NCI-H345 (cell line): ENCODE measurements at places on chromosomes 6 and 20.

- no peak for DNase-seq
Measured at GRCh38 chr20:62674370-62674769, 32.1 kb downstream of the SLCO4A1 start.

DNA sequence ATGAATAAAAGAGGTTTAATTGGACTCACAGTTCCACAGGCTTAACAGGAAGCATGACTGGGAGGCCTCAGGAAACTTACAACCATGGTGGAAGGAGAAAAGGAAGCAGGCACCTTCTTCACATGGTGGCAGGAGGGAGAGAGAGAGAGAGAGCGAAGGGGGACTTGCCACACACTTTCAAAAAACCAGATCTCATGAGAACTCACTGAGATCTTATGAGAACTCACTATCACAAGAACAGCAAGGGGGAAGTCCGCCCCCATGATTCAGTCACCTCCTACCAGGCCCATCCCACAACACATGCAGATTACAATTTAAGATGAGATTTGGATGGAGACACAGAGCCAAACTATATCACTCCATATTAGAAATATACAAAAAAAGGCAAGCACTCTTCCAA is 6.1 kb upstream of the SIRPD start:
- DNase-seq, result no peak

- no peak for DNase-seq
Measured at GRCh38 chr6:161143663-161144430, 130.0 kb downstream of the AGPAT4 start.

DNA sequence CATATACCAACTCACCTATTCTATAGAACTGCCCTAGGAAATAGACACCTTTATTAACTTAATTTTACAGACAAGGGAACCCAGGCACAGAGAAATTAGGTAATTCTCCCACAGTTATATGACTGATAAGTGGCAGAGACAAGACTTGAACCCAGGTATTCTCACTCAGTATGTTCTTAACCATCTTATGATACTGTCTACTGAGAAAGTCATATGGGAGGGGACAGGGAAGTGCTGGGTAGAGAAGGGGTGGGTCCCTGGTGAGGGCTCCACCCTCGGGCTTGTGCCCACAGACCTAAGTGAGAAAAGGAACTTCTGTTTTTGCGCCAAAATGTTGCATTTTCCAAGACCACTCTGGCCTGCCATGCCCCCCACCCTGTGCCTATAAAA is 123.5 kb downstream of the RNF144B start:
- no peak for DNase-seq

DNA sequence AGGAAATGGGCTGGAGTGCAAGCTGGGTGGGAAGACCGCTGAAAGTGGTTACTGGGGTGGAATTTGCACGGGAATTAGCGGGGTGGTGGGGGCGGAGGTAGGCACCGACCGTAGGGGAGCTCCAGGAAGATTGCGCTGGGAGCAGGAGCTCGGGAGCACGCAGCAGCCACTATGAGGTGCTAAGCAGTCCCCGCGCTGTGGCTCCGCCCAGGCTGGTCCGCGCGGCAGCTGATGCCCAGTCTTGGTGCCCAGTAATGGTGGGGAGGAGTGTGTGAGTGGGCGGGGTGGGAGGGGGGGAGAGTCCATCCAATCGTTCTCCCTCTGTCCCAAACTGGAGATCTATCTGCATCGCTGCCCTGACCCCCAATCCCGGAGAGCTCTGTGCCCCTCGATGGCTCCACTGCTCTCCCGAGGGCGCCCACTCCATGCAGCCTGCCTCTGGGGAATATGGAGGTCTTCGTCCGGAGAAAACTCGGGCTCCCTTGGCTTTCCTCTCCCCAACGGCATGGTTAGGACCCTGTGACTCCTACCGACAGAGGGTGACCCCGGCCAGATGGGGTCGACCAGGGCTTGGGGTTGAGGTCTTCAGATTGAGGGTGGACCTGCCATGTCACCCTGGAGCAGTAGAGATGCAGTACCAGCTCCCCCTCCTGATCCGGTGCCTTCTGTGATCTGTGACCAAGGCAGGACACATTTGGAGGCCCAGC is 5.3 kb downstream of the TP53TG5 start:
- DNase-seq, result peak; percentile 37

DNA sequence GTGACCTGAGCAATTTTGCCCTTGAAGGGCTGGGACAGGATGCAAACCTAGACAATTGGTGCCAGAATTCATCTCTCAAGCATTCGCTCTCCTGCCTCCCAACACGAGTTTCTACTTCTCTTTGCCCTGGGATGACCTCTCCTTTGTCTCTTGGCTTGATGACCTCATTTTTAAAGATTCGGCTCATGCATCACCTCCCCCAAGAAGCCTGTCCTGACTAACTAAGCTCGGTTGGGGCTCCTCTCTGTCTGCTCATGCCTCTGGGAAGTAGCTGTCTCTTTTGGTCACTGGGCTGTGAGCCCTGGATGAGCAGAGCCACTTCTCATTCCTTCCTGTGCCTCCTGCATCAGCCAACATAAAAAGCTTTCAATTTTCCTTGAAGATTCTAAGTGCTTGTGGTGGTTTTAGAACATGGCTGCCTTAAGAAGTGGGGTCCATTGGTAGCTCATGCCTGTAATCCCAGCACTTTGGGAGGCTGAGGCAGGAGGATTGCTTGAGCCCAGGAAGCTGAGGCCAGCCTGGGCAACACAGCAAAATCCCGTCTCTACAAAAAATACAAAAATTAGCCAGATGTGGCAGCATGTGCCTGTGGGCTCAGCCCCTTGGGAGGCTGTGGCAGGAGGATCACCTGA is 11.1 kb upstream of the TCF15 start:
- no peak for DNase-seq

DNA sequence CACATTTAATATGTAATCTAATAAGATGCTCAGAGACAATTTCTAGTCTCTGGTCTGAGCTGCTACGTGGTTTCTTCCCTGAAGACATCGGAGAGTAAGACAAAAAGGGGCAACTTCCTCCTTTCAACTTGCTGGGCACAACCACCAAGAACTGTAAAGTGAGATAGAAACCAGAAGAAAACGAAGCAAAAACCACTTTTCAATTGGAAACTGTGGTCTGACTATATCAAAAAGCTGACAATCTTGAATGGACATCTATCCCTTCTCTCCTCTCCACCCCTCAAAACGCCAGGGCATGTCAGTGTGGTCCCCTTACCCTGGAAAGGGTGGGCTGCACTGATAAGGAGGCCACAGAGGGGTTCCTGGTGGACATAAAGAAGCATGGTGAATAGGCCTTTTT is 269.1 kb downstream of the CD83 start:
- DNase-seq, result no peak

GRCh38 chr6:15194453-15194852 is 51.4 kb upstream of the JARID2 start:
- DNase-seq, result no peak

- no peak for DNase-seq
Measured at GRCh38 chr20:33119725-33120720, 40.6 kb downstream of the BPIFB4 start.

GRCh38 chr20:58754584-58754983 is 62.0 kb downstream of the NPEPL1 start:
- DNase-seq, result no peak

GRCh38 chr6:156564127-156564806 is 212.9 kb upstream of the ARID1B start:
- peak; percentile 66 for DNase-seq

- DNase-seq, result no peak
Measured at GRCh38 chr6:8558953-8559352, 123.6 kb upstream of the SLC35B3 start.

DNA sequence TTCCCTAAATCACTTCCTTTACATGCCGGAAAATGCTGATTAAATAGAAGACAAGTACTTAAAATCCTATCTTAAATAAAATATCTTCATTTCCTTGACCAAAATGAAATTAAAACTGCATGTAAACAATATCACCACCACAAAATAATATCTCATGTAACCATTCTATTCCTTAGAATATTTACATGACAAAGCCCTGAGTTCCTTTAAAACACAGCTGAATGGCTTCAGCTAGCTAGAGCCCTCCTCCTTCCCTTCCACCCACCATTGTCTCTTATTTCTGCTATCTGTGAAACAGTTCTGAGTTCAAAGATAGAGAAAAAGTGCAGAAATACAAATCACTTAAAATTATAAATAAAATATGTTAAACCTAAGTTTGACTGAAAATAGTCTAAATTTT is 103.1 kb downstream of the HIVEP2 start:
- DNase-seq, result no peak

DNA sequence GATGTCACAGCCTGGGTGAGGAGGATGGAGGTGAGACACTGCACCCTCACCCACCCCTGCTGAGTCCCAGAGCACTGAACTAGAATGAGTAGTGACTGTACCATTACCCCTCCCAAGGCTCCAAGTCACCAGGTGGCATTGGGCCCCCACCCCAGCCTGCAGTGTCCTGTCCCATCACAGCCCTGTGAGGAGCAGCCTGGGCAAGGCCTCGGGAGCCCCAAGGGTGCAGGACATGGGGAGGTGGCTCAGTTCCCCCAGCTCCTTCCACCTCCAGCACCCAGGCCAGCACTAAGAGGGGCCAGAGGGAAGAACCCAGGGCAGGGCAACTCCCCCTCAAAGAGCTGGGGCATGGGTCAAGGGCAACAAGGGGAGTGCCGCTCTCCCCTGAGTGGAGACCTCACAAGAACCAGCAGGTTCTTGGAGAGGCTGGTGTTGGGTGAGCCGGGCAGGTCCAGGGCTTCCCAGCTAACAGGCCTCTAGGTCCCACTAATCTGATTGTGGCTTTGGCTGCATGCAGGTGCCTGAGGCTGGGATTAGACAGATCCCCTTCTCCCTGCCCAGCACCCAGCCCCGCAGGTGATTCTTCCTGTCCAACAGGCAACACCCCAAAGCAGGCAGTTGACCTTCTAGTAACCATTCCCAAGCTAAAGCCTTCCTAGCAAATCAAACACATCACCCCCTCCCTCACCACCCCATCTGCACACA is 2.6 kb downstream of the CST4 start:
- no peak for DNase-seq

- no peak for DNase-seq
Measured at GRCh38 chr6:12007473-12007872, 4.6 kb upstream of the HIVEP1 start.

DNA sequence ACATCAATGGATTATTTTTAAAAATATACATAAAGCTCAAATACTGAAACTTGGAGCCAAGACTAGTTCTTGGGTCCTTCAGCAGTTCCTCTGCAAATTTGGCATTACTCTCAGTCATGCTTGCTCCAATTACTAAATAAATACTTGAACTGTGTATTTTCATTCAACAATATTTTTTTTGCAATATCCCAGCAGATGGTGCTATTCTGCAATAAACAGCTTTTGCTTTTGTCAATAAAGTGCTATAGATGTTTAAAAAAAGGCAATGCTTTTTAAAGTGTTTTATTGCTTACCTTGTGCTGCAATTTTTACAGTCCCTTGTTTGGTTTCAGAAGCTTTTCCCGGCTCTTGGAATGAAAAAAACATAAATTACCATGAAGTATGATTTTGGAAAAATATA is 243.4 kb downstream of the TRDN start:
- DNase-seq, result peak; percentile 69

- no peak for DNase-seq
Measured at GRCh38 chr6:110095935-110096334, 83.5 kb downstream of the WASF1 start.

DNA sequence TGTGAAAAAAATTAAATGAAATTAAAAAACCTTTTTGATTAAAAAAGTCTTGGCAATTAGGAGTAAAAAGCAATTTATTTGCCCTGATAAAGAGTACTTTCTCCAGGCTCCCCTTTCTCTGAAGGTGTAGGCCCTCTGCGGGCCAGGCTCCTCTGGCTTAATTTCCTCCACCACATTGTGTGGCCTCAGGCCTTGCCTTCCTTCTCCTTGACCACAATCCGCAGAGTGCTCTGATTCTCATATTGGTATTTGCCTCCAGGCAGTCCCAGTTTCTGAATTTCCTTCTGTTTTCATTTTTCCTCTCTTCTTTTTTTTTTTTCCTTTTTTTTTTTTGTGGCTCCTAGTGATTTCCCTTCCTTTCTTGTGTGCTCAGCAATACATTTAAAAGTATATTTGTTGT is 96.4 kb downstream of the AIG1 start:
- no peak for DNase-seq

DNA sequence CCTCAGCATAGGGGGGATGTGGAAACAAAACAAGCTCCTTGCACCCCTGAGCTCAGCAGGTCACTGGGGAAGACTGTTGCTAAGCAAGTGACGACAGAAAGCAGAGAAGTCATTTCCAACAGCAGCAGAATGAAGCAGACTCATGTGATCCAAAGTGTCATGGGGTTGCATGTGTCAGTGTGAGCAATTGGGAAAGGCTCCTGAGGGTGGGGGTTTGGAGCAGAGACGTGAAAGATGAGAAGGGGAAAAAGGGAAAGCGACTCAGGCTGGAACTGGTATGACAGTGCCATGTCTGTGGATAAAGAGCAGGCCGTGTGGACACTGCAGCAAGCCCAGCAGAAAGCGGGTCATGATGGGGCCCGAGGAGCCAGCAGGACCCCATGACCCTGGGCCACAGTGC is 363.9 kb downstream of the PREX1 start:
- DNase-seq, result no peak

DNA sequence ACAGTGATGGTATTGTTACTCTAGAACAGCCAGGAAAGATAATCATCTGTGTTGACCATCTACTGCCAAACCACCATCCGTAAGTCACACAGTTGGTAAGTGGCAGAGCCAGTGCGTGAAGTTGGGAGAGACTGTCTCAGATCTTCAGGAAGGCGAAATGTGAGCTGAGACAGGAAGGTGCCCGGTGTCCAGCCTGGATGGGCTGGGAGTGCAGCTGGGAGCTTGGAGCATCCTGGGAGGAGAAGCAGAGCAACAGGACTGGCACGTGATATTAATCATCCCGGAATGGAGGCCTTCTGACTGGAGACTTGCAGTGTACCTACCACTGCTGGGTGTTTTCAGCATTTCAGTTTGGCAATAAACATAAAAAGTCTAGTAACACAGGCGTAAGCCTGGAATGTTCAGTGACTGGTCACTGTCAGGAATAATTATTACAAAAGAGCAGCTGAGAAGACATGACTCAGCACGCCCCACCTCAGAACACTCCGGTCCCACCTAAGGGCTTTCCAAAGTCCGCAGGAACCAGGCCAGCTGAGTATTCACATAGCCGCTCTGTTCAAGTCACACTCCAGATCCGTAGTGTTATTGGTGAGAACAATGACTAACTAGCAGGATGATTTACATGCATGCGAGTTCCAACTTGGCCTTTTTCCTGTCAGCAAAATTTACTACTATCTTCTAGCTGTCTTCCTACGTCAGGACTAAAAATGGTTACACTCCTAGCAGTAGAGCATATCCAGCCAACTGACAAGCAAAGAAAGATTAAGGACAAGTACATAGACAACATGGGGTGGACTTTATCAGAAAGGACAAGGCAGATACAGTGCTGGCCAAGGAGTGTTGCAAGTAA is 45.1 kb upstream of the PNRC1 start:
- no peak for DNase-seq
